ENCODE measurements at places on chromosomes 1 and 21. TPM values are rescaled to one million over a fixed set of nuclear protein-coding genes. Genes with fewer than 3 reads are reported as not detected.
A peak's percentile ranks its signal among the peaks of the same experiment; 100 is the strongest.

CHD1L gene
- total RNA-seq, result 10.1 TPM

- no peak for DNase-seq
Measured at GRCh38 chr1:47921935-47922415, 75.2 kb downstream of the TRABD2B start.

DNA sequence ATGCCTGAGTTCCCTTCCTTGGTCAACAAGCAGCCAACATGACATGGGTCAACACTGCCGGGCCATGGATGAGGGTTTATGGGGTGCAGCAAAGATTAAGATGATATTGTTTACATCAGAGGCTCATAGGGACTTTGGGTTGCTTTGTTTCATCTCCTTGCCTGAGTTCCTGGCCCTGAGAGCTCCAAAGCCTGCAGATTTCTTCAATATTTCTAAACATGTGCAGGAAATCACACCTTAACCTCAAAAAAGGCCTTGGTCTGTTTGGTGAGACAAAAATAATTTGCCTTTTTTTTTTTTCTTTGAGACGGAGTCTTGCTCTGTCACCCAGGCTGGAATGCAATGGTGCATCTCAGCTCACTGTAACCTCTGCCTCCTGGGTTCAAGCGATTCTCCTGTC, 876 bp downstream of the SLAMF8 start:
- DNase-seq, result no peak

SLC6A17 gene
- 0.96 TPM for total RNA-seq

DNA sequence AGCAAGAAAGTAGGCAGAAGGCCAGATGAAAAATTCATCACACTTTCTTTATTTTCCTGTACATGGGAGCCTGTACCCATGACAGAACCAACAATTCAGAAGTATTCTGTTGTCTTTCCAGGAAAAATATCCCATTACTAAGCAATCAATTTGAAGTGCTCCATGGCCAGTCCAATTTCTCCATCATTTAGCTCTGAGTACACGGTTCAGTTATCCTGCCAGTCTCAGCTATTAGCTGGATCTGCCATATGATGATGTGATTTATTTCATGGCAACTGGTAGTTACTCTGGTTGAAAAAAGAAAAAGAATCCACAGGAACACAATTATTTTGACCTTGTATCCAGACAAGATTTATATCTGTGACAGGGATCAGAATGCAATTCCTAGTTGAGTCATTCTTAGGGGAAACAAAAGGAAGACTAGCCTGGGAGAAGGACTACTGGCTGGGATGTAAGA, 70.6 kb upstream of the GORAB start:
- DNase-seq, result no peak

RIPPLY3 gene
- not detected for total RNA-seq

S100A14 gene
- 29.6 TPM for total RNA-seq

DNA sequence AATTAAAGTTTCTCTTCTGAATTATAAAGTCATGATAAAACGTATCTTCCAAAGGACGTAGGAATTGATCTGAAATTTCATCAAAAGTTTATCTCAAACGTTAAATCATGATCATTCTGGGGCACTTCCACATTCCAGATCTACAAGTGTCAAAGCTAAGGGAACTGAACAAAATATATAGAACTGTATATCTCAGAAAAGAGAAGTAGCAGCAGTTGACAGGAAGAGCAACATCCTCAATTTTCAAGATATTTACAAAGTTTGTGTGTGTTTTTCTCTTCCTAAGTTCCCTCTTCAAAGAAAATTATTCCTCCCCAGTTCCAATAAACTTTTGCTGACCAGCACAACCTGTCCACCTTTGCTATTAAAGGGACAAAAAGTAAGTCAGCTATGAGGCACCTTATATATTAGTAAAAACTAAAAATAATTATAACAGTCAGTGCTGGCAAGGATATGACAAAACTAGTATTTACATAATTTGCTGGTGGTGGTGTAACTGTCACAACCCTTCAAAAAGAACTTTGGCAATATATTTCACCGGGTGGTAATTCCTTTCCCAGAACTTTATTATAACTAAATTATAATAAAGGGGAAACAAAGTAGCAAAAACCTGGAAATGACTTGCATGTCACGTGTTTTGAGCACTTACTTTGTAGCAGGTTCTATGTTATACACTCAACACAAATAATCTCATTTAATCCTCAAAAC, 38.5 kb upstream of the EYA3 start:
- DNase-seq, result peak; percentile 18

- DNase-seq, result peak; percentile 12
Measured at GRCh38 chr1:29396438-29397255, 160.3 kb downstream of the PTPRU start.

KRTAP7-1 gene
- 10.1 TPM for total RNA-seq

DNA sequence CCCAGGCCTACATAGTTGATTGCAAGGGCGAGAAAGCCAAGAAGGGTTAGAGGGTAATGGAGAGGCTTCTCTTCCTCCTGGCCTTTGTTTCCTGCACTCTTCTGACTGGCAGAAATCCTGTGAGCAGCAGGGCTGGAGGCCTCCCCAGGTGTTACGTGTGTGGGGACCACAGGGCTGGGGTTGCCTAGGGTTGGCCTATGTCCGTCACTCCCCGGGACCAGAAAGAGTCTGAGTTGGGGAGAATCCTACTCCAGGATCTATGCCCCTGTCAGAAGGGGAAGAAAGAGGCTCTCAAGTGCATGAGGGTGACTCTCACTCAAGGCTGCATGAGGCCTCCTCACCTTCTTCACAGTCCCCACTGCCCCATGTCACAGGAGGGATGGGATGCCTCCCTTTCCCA, 38.5 kb downstream of the IGFN1 start:
- DNase-seq, result no peak

LMX1A gene
- total RNA-seq, result 0.72 TPM

FOXD3 gene
- not detected for total RNA-seq

DNA sequence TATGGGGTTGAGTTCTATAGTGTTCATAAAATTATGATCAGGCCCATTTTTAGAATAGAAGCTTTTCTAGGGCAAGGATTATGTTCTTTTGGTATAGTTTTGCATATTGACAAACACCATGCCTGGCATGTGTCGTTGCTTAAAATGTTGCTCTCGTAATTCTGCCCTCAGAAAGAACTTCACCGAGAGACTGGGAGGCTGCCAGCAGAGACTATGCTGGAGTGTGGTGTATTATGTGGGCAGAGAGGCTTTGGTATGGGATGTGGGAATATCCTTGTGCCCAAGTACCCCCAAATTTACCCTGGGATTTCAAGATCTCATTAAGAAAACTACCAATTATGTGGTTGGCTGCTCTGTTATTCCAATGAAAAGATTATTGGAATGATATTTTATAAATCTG, 27.9 kb downstream of the PGM1 start:
- no peak for DNase-seq

- no peak for DNase-seq
Measured at GRCh38 chr1:7916501-7916830, 24.2 kb downstream of the TNFRSF9 start.

IGFN1 gene
- total RNA-seq, result not detected

GRCh38 chr1:4032571-4032970, 132.5 kb upstream of the C1orf174 start:
- DNase-seq, result no peak

GRCh38 chr1:165496501-165496900, 47.3 kb upstream of the LRRC52 start:
- peak; percentile 71 for DNase-seq

DNA sequence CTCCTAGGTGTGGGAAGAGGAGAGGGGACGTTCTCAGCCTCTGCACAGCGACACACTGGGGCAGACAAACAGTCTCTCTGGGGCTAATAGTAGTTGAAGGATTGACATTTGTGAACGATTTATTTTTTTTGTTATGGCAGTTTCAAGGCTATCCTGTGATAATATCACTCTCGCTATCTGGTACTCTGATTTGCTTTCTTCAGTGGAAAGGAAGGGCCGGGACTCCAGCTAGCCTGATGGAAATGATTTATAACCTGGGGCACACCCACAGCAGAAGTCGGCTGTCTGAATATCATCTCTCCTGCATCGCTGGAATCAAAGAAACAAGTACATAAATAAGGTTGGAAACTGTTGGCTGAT, 122.7 kb downstream of the KCNN3 start:
- no peak for DNase-seq

SH3GLB1 gene
- total RNA-seq, result 56.1 TPM

- no peak for DNase-seq
Measured at GRCh38 chr1:84291882-84292655, 9.4 kb upstream of the SAMD13 start.

GRCh38 chr1:68232289-68233148, at the start of gene WLS:
Gene WLS, minus strand, starts transcription at chr1:68232523. Its CDS starts 224 bp downstream, at chr1:68232299.
- DNase-seq, result peak; percentile 91

DNA sequence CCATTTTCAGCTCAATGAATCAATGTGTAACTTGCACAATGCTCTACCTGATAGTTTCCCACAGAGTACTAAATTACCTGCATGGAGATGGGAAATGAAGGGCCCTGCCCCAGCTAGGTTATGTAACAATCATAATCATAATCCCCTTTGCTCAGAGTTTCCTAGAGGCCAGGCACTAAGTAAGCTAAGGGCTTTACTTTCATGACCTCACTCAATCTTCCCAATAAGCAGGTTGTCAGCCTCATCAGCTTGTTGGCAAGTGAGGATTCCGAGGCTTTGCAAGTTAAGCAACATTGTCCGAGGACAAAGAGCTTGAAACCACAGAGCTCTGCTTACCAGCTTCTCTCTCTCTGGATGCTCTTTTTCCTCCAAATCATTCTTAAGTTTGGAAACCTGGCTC, 64.1 kb upstream of the NTPCR start:
- DNase-seq, result no peak

KCNA3 gene
- 3.6 TPM for total RNA-seq

FCRL5 gene
- total RNA-seq, result 5.8 TPM

DNA sequence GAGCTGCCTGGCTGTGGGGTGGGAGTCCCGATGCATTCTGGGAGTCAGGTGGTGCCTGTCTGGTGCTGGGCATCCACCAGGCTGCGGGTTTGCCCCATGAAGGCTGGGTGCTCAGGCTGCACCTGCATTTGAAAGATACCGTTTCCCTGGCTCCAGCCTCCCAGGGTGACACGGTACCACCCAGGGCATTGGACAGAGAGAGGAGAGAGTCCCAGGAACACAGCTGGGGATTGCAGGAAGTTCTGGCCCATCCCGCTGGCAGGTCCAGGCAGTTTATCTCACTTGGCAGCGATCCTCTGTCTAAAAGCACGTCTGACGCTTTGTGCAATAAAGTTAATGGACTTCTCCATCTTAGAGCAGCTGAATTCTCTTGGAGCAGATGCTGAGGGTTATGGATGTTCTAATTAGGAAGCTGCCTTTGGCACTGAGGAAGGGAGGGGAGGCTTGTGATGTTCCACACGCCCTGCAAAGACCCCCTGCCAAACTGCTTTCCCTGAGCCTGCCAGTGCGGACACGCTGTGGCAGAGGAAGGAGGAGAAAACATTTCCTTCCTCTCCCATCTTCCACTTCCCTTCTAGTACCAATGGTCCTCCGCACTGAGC, 246.9 kb downstream of the GRIK3 start:
- no peak for DNase-seq

DNA sequence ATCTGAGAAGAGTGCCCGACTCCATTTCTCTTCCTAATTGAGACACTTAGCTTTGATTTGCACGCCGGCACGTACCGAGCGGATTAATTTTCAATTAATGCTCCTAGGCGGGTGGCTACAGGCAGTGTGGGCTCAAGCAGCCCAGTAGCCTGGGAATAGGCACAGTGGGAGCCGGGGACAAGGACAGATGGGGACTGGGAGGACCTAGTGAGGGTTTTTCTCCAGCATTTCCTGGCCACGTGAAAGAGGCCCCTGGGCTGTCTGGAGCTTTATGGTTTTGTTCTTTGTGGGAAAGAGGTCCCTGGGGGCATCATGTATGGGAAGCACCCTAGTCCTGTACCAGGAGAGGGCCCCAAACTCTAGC, 78.6 kb upstream of the CSF3R start:
- no peak for DNase-seq

GRCh38 chr1:94714152-94714551, 106.0 kb upstream of the SLC44A3 start:
- no peak for DNase-seq

GRCh38 chr1:58811303-58811702, 27.5 kb upstream of the JUN start:
- DNase-seq, result no peak

DNA sequence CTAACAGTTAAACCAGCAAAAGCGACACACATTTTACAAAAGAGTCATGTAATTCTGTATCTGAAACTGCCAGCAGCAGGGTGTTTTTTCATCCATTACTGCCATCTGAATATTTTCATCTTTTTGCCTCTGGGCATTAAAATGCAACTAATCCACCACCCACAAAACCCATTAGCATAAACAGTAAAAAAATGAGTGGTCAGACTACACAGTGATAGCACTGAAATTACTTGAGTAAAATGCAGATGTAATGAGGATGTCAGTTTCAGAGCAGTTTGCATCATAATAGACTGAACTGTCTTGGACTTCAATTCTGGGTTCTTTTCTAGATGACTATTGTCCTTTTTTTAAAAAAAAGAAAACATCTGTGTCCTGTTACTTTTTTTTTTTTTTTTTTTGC, 132.3 kb downstream of the GABPA start:
- no peak for DNase-seq

DNA sequence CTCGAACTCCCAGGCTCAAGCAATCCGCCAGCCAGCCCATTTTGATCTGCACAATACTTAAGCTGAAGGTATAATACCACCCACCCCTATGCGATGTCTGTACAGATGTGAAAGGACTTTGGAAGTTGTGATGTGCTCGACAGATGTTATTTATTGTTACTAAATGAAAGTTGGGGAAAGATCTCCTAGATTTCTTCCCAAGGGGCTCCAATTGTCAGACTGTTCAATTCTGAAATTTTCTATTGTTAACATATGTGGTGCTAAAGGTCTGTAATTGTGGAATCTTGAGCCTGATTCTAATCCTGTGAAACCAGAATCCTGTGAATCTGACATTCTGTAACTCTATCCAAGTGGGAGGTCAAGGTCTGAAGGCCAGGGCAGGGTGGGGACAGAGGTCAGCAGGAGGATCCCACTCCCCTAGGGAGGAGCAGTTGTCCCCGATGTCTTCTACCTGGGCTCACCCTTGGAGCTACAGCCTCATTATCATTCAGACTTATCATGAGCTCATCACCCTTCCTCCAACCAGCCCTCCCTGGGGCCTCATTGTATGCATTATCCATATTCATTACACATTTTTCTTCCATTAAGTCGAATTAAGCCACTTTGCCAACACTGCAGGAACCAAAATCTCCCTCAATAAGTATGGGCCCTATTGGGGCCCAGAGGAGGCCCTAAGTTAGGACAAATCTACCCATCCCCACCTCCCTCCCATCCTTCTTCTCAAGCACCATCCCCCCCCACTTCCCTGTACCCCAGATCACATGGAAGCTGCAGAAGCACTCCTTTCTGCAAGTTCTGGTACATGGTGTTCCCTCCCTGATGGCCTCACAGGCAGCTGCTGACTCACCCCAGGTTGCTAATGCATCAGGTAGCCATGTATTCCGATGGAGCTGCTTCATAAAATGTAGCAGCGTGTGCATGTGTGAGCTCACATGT, 32.3 kb downstream of the SHISAL2A start:
- no peak for DNase-seq

- no peak for DNase-seq
Measured at GRCh38 chr1:52444463-52444862, 40.1 kb downstream of the PRPF38A start.

KRTAP19-3 gene
- not detected for total RNA-seq

GRIK3 gene
- 3.9 TPM for total RNA-seq

FAM43B gene
- 0.48 TPM for total RNA-seq

GRCh38 chr1:204150702-204151551, 917 bp downstream of the ETNK2 start:
- DNase-seq, result peak; percentile 33
